ENCODE measurements at places on chromosomes 7 and 10.
A peak's percentile ranks its signal among the peaks of the same experiment; 100 is the strongest.

GRCh38 chr7:17773289-17773626 lies 167.0 kb downstream of the SNX13 start:
- no peak for DNase-seq

DNA sequence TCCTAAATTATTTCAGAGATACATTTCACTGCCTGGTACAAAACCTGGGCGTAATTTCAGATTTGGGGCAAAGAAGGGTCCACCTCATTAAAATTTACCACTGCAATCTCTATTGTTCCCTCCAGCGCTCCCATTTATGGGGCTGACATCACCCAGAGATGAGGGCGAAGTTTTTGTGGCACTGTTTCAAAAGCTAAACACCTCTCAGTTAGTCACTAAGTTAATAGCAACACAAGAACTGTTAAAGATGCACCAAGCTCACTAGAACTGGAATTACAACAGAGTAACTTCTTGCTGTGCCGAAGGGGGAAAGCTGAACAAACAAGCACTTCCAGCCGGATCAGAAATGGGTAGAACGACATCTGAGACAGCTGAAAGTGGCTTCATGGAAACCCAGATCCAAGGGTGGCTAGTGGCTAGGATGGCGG lies 179.4 kb downstream of the GATA3 start:
- no peak for DNase-seq

DNA sequence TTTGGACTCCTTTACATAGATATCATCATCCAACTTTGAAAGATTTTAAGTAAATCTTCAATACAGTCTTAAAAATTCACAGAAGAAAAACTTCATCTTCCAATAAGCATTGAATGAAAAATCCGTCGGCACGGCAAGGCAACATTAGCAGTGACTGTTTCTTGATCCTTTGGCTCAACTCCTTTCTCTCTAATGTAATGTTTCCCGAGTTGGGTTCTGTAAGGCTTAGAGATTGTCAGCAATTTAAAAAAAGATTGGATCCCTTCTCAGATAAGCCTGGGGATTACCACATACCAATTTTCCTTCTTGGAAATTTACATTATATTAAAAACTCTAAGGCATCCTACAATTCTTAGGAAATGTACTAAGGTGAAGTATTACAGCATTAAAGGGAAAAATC lies 291.8 kb downstream of the PLXDC2 start:
- no peak for DNase-seq

DNA sequence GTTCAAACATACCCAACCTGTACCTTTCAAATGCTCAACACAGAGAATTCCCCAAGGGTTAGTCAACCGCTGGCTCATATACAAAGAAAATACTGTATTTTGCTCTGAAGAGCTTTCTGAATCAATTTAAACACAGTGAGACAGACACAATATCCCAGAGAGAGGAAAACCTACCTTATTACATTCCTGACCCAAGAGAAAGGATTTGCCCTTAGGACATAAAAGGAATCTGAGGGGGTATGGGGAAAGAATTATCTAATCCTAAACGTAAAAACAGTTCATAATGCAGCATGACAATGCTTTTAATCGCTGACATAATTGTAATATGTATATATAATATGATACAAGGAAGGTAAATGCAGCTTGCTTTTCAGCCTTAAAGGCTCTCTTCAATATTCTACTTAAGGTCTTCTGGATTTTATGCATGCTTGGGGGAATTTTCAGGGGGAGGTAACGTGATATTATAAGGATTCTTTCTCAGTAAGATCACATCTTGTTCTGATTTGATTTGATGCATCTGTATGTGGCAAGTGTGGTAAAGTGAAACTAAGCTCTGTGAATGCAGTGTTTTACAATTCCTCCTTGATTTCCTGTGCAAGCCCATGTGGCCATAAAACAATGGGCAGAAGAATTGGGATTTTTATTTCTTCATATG lies 240.5 kb downstream of the GLI3 start:
- DNase-seq = no peak

DNA sequence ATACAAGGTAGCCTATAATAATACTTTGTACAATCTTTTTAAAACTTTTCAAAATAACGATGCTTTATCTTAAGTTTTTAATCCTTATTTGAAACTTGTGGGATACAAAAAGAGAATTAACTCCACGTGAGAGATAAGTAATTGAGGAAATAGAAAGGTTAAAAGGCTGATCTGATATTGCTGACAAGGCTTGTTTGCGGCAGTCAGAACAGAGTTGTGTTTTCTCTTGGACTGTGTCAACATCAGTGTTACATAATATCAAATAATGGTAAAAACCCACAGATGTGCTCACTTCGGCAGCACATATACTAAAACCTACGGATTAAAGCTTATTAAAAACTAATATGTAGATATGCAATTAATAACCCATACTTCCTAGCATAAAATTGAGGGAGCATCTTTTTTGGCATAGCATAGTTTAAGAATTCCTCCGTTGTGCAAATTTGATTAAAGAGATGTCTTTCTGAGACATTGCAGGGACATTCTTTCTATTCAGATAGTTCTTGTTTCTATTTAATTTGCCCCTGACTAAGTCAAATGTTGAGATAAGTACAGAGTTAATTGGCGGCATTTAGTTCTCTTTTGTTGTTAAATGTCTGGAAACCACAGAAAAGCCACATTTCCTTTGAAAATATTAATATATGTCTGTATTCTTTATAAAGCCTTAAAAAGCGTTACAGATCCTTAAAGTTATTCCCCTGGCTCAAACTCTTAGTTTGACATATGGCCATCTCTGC lies 63.3 kb downstream of the FAM185A start:
- DNase-seq = no peak

DNA sequence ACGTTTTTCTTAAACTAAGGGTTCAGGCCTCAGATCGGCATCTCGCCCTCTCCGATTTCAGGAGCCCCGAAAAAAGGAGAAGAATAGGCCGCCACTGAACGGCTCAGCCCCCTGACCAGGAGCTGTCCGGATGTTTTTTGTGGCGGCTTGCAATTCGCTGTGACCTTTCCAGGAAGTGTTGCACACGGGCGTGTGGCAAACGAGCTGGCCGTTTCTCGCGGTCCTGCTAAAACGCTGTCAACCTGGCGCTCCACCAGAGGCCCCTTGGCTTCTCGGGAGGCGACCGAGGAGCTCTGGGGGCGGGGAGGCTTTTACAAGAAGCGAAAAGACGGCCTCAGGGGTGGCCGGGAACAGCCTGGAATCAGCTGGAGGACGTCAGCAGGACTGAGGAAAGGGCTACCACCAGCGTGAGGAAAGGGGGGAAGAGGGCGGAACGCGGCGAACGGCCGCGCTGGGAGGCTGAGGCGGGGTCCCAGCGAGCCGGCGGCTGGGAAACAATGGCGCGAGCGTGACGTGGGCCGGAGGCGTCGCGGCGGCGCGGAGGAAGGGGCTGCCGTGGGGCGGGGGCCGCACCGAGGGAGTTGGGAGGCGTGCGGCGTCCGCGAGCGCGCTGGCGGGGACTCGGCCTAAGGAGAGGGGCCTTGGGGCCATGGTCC lies 493 bp downstream of the NT5C2 start:
- peak; percentile 56 for DNase-seq

DNA sequence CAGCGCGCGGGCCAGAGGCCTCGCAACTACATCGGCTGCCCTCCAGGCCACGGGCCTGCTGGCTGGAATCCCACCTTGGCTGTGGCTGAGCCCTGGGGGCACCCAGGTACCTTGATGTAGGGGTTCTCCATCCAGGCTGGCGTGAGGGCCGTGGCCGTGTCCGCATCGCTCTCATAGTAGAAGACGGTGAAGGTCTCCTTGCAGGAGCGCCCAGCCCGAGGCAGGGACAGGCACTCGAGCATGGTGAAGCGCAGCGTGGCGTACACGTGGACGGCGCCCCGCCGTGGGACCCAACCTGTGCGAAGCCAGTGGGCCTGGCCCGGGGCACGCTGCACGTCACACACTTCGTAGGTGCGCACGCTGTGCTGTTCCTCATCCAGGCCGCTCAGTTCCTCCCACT lies 3.8 kb downstream of the EPHB4 start:
- DNase-seq = no peak

DNA sequence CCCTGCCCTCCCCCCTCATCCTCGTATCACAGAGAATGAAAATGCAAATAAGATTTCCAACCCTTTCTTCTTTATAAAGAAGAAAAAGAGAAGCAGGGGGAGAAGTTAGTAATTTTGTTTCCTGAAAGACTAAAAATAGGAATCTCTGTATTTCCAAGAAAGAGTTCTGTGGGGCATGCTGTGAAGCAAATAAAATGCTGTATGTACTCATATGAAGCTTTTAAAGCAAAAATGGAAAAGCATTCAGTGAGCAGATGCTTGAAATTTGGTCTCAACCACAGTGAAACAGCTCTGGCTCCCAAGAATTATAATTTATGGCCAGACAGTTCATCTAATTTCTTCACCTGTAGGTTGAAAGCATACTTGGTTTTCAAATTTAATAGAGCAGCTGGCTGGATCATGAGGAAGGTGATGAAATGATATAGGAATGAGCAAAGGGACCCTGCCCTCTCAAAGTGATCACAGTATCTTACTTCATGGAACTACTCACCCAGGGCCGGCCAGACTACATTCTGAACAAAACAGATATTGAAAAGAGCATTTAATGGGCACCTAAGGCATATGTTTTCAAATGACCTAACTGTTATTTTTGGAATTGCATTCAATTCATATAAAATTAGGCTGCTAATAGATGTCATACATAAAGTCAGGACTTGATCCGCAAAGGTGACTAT lies 31.4 kb downstream of the SVIL start:
- DNase-seq = no peak

- DNase-seq = no peak
Observed at GRCh38 chr10:52136921-52137320, 177.2 kb upstream of the DKK1 start.

DNA sequence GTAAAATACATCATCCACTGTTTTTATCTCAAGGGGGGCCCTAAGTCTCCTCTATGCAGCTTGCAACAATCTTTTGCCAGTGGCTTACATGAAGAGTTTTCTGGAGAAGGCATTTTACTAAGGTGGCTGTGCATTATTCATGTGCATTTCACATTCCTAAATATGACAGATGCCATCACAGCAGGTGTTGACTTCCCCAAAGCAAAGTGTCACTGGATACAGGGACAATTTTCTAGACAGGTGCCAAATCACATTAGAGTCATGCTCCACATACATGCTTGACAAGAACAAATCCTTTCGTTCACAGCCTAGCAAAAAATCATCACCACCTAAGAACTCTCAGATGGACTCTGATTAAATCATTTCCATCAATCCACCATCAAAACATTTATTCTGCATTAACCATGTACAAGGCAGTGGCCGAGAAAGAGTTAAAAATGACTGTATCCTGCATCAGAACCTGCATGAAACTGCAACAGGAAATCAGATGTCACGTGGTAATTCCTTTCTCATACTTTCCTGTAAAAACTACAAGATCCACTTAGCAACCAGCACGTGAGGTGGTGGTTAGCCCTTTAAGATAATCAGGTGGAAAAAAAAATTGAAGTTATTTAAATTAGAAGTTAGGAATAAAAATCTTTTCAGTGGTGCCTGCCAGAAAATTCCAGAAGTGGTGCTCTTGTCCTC lies 88.2 kb upstream of the AFAP1L2 start:
- DNase-seq = peak; percentile 12

DNA sequence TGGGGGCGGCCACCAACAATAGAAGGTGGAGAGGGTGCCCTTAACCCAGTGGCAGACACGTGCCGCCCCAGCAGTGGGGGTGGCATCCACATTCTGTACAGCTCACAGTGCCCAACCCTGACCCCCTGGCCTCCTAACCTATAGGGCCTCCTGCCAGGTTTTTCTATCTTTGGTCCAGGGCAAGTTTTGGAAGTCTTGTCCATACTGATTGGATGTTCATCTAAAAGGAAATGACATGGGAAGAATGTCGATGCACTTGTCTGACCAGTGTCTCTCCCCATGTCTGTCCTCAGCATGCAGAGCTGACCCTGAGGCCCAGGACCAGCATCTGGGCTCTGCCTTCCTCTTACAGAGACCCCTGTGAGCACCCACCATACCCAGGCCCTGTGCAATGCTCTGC lies 32.3 kb upstream of the ANTXRL start:
- no peak for DNase-seq

DNA sequence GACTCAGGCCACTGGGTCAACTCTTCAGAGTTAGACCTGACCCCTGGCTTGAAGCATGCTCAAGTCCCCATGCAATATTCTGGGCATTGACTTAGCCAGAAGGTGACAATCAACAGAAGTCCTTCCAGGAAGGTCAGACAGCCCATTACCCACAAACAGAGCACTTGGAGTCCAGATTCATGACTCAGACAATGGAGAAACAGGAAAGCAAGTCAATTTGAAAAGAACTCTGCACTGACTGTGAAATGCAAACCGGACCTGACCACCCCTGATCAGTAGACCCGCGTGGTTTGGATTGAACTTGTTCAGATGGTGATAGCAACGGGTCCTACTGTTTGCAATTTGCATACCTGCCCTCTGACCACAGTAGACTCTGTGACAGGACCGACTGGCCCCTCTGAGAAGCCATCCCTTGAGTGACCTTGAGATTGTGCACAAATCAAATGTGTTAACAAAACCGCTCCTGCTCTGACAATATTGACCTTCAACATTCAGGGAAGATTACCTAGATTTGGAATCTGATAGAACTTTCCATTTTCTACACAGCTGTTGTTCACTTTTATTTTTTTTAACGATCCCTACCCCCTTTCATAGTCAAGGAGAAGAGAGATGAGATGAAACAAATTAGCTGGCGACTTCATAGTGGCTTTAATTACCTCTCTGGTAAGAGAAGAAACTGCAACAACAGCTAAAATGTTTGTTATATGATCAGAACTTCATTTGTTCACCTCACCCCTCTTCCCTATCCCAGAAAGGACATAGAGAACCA lies 138.7 kb downstream of the NRP1 start:
- DNase-seq = no peak
